ENCODE measurements at places on chromosomes 11 and 22. TPM values are rescaled to one million over a fixed set of nuclear protein-coding genes. Genes with fewer than 3 reads are reported as not detected.

Gene MPZL2
- 53.3 TPM for total RNA-seq

Gene JAML
- total RNA-seq = not detected

Gene ANKRD42
- 6.9 TPM for total RNA-seq

- DNase-seq = peak; percentile 73
These were observed 1068.8 kb downstream of the DLG2 start for GRCh38 chr11:84558085-84558905.

DNA sequence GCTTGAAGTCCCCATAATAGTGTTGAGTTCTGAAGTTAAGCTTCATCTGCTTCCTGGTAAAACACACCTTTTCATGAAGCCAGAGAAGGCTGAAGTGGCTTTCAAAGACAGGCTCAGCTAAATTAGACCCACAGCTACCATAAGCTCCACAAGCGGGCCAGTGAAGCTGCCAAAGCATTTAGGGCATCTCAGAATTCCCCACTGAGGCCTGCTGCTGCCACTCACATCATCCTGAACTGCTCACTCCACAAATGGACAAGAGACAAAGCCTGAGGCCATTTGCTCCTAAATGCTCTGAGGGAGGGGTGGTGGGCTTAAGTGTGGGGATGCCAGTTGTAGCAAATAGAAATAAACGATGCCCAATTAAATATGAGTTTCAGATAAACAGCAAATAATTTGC is 14.6 kb downstream of the CCDC83 start:
- no peak for DNase-seq

GRCh38 chr22:33757041-33757801 is 163.1 kb downstream of the LARGE1 start:
- DNase-seq = no peak

DNA sequence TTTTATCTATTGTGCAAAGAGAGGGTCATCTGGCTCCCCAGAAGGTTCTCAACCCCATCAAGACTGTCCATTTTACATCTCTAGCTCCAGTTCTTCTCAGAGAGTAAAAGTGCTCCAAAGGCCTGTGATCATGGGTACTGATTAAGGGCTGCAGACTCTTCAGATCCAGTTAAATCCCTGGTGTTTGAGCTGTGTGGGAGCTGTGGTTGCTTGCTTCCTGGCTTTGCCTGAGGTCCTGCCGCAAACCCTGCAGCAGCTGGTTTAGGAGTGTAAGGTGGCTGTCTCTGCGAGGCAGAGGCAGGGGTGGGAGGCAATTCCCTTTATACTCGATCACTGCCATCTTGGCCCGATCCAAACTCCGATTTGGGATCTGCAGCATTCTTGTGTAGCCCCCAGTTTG is 1.2 kb downstream of the MRPL17 start:
- peak; percentile 4 for DNase-seq

DNA sequence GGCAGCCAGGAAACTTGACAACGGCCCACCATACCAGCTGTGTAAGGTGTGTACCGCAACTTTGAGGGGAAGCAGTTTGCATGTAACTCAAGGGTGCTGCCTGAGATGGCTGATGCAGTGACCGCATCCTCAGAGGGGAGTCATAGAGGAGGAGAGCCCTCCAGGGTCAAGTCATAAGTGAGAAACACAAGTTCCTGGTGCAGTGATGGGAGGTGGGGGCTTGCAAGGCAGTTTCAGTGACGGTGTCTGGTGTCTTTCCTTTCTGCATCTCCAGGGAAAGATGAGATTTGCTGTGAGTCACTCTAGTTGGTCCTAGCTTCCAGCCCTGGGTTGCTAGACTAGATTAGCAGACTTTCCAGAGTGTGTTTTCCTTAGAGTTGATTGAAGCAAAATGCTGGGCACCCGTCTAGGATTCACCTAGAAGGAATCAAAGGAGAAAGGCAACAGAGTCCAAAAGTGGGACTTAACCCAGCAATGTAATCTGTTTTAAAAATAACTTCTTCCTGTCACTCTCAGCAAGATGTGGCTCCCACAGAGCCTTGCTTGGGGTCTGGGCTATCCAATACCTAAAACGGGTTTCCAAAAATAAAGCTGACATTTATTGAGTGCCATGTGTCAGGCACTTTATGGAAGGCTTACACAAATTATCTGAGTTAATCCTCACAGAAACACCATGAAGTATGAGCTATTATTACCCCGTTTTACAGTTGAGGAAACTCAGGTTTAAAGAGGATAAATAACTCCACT is 265.4 kb upstream of the PLET1 start:
- DNase-seq = no peak

DNA sequence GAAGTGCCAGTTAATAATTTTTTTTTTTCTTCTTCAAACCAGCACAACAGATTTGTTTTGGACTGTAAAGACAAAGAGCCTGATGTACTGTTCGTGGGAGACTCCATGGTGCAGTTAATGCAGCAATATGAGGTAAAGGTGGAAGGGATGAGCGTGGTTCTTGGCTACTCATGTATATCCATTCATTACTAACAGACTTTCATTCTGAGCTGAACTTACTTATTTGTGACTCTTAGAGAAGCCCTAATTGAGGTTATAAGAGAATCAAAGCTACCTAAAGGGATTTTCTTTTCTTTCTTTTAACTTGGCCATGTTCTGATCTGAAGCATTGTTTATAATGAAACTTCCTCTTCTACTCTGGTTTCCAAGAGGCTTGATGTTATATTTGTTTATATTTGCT is 15.8 kb downstream of the PAFAH1B2 start:
- DNase-seq = no peak

DNA sequence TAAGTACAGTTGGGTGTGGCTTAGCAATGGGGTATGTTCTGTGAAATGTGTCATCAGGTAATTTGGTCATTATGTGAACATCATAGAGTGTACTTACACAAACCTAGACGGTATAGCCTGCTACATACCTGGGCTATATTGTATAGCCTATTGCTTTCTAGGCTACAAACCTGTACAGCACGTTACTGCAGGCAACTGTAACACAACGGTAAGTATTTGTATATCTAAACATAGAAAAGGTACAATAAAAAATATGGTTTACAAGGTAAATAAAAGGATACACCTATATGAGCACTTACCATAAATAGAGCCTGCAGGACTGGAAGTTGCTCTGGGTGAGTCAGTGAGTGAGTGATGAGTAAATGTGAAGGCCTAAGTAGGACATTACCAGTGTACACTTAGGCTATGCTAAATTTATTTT is 73.1 kb upstream of the GDPD4 start:
- DNase-seq = no peak

Data from renal cortical epithelial cell (primary cell).